Ascending aorta (tissue), 2 donors: ENCODE measurements at places on chromosomes 2 and 18. TPM values are rescaled to one million over a fixed set of nuclear protein-coding genes. Genes with fewer than 3 reads are reported as not detected.
A peak's percentile ranks its signal among the peaks of the same experiment; 100 is the strongest.

GRCh38 chr18:3652380-3653262, 202.6 kb downstream of the TGIF1 start:
- DNase-seq = peak; percentile 32

- no peak for DNase-seq
Observed at GRCh38 chr2:241633561-241633960, 3.4 kb downstream of the THAP4 start.

- DNase-seq = no peak
Observed at GRCh38 chr2:169291517-169291916, 70.8 kb downstream of the LRP2 start.

DNA sequence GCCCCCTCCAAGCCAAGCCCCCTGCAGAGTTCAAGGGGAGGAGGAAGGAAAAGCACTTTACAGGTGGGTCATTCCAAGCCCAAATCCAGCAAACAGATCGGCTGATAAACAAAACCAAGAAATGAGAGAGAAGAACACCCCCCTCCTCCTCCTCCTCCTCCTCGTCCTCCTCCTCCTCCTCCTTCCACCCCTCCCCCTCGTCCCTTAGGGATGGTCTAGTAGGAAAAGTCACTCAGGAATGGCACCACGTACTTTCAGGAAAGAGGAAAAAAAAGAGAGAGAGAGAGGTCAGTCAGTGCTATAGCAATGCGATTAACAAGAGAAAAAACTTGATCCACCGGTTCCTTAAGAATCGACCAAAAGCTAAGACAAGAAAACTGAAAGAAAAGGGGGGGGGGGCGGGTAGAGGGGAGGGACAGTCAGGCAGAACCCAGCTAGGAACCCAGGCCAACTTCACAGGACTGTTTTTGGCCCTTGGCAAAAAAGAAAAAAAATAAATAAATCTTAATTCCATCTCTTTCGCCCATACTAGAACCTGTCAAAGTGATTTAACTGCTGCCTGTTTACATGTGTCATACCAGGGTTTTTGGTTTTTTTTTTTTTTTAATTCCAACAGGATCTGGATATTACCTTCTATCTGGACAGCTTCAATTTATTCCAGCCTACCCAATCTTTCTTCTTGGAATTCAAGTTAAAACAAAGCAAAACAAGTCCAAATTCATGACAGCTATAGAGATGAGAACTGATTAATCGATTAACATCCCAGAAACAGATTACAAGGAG, 906 bp downstream of the IKZF2 start:
- DNase-seq = no peak

DNA sequence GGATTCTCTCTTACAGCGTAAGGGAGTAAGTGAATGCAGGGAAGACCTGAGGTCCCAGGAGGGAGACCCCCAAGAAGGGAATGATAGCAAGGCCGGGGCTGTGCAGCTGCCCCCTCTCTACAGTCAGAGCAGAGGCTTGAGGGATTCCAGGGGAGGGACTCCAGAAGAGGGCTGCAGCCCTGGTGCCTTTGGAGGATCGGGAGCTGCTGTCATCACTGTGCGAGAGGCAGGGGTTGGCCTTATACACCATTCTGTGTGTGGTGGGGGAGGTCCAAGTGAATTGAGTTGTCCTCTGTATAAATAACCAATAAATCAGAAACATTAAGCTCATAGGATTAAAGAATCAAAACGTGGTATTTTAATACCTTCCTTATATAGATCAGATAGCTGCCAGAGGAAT, 114.9 kb downstream of the GLI2 start:
- DNase-seq = no peak

DNA sequence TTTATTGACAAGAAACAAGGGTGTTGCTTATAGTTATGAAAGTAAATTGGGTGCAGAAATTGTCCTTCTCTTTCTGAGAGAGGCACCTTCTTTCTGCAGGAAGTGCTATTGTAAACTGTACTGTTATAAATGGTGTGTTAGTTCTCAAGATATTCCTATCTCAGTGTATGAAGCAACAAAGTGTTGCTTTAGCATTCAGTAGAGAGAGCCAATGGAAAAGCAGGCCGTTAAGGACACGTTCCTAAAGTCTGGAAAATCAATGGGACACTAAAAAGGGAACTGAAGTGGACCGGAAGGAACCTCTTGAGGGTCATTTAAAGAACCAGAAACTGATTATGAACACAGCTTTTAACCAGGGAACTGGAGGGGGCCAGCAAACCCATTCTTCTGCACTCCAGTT, 510.0 kb upstream of the ZEB2 start:
- DNase-seq = no peak

GRCh38 chr18:22796113-22796512, 137.0 kb upstream of the RBBP8 start:
- DNase-seq = no peak

The B3GNT7 gene
- 0.64 TPM for total RNA-seq
